ENCODE measurements at places on chromosomes 7 and 10.
A peak's percentile ranks its signal among the peaks of the same experiment; 100 is the strongest.

GRCh38 chr7:14115701-14116100, 126.2 kb upstream of the ETV1 start:
- no peak for DNase-seq

GRCh38 chr10:21364196-21365114, 161.0 kb downstream of the SKIDA1 start:
- no peak for DNase-seq

GRCh38 chr10:103192451-103193106, 493 bp downstream of the NT5C2 start:
- DNase-seq, result peak; percentile 70

DNA sequence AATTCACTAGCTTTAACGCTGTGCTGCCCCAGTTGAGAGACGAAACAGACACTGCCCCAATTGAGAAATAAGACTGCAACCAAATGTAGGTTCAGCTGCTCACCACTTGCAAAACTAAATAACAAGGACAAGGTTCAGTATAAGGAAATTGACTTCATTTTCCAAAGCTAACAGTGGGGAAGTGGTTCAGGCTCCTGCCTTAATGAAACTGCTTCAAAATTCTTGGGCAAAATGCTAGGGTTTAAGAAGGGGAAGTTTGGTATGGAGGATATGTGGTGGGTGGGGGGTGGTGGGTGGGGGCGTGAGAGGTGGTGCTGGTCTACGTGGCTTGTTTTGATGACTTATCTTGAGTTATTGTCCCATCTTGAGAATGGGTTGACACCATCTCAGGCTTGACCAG, 21.8 kb downstream of the MRPL32 start:
- no peak for DNase-seq

DNA sequence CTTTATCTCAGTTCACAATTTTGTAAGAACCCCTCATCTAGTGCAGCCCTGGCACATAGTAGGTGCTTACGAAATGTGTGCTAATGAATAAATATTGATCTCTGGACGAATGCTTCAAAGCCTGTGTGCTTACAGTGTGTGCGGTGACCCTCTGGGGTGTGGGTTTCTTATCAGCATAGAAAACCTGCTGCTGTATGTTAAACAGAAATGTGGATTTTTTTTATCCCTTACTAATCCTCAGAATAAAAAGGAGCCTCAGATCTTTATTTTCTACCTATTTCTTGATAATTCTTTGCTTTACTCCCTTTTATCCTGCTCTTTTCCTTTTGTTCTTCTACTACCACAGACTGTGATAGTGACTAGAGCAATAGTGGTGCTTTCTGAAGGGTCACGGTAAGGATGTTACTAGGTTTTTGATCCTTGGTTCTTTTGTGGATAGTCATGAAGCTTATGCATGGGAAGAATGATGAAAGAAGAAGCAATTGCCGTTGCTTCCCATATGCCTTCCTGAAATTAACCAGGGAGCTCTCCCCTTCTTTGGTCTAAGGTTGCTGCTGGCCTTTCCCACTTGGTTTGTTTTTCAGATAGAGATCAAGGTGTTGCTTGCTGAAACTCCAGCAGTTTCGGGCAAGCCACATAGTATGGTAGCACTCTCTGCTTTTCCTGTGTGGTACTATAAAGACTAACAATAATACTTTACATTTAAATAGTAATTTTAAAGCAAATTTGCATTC, 44.7 kb downstream of the SPAG6 start:
- DNase-seq, result no peak

- peak; percentile 95 for DNase-seq
Observed at GRCh38 chr7:101165075-101165957, at the start of gene VGF. Gene VGF (minus strand): TSS chr7:101165569. CDS start chr7:101164843, 726 bp downstream.

- DNase-seq, result no peak
Observed at GRCh38 chr7:50282813-50283605, 21.5 kb upstream of the IKZF1 start.

DNA sequence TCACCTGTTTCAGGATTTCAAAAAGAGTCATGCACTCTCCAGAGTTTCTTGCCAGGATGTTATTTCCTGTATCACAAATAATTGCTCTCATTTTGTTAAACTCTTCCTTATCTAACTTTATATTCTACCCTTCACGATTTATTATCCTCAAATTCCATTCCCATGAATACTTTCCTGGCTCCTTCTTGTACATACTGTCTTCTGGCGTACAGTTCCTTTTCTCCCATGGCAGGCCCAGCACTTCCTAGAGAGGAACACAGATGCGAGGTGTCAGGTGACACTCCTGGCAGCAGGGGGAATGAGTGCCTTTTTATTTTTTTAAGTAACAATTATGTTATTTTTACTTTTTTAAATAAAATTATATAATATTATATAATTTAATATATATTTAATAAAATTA, 411.9 kb downstream of the TFEC start:
- no peak for DNase-seq

DNA sequence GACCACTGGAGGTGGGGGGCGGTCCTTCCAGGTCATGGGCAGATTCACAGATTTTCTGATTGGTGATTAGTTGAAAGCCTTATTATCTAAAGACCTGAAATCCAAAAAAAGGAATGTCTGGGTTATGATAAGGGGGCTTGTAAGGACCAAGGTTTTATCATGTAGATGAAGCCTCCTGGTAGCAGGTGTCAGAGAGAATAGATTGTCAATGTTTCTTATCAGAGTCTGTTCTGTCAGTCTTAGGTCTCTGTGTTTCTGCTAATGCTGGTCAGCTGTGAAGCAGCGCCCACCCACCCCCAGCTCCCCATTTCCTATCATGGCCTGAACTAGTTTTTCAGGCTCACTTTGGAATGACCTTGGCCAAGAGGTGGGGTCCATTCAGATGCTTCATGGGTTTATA, 21.2 kb downstream of the TES start:
- no peak for DNase-seq

- DNase-seq, result no peak
Observed at GRCh38 chr10:71517298-71518169, 120.8 kb downstream of the CDH23 start.

GRCh38 chr10:6586501-6586900, 6.4 kb upstream of the PRKCQ start:
- DNase-seq, result no peak
